Fibroblast of mammary gland (primary cell): ENCODE measurements at places on chromosomes 4 and X.
A peak's percentile ranks its signal among the peaks of the same experiment; 100 is the strongest.

- DNase-seq, result peak; percentile 10
Measured at GRCh38 chr4:156515295-156515694, 456.3 kb downstream of the PDGFC start.

- DNase-seq, result no peak
Measured at GRCh38 chr4:145099653-145100052, 1.5 kb downstream of the ABCE1 start.

DNA sequence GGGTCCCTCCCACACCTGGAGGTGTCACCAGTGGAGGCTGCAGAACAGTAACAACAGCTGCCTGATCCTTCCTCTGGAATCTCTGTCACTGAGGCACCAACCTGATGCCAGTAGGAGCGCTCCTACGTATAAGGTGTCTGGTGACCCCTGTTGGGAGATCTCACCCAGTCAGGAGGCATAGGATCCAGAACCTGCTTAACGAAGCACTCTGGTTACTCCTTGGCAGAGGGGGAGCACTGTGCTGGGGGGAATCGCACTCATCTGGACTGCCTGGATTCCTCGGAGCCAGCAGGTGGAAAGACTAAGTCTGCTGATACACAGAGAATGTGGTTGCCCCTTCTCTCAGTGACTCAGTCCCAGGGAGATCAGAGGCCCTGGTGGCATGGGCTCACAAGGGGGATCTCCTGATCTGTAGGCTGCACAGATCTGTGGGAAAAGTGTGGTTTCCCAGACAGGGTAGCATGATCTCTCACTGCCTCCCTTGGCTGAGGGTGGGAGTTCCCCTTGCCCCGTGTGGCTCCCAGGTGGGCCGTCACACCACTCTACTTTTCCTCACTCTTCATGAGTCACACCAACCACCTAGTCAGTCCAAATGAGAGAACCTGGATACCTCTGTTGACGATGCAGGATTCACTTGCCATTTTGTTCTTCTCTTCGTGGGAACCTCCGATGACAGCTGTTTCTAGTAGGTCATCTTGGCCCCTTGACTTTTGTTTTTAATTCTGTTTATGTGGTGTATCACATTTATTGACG is 305.9 kb downstream of the IDS start:
- DNase-seq, result no peak

GRCh38 chr4:6928081-6928480 is 18.5 kb downstream of the TBC1D14 start:
- DNase-seq, result no peak

- no peak for DNase-seq
Measured at GRCh38 chr4:114081783-114082182, 102.3 kb upstream of the ARSJ start.

DNA sequence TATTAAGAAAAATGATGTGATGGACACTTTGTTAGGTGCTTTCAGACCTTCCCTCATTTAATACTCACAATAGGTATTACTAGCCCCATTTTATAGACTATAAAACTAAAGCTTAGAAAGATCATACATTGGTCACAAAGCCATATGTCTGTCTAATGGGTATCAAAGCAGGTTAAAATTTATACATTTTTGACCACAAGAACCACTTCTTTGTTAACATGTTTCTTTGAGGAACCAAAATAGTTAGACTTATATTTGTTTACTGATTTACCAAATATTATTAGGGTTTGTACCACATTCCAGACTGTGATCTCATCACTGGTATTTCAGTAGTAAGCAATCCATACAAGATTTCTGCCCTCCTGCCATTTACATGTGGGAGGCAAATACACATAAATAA is 363.3 kb downstream of the NAF1 start:
- DNase-seq, result no peak

DNA sequence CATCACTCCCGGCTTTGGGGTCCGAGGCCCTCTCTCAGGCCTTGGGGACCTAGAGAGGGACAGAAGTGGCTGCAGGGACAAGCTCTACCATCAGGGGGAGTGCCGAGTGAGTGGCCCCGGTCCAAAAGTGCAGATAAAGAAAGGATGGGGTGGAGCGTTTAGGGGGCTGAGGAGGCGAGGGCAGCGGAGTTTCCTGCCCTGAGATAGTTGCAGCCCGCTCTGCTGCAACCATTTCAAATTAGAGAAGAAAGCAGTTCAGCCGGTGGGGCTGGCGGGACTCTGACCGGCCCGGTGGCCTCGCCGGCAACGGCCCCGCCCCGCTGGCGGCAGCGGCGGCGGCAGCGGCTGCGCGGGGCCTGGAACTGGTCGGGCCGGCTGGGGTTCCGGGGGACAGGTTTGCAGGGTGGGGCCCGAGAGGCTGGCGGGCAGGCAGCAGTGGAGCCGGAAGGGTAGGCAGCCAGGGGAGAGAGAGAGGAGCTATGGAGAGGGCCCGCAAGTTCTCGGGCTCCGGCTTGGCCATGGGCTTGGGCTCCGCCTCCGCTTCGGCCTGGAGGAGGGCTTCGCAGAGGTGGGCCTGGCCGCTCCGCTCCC is 7.6 kb downstream of the DLG3 start:
- peak; percentile 26 for DNase-seq

GRCh38 chrX:10044021-10044420 is 76.9 kb downstream of the CLDN34 start:
- no peak for DNase-seq

DNA sequence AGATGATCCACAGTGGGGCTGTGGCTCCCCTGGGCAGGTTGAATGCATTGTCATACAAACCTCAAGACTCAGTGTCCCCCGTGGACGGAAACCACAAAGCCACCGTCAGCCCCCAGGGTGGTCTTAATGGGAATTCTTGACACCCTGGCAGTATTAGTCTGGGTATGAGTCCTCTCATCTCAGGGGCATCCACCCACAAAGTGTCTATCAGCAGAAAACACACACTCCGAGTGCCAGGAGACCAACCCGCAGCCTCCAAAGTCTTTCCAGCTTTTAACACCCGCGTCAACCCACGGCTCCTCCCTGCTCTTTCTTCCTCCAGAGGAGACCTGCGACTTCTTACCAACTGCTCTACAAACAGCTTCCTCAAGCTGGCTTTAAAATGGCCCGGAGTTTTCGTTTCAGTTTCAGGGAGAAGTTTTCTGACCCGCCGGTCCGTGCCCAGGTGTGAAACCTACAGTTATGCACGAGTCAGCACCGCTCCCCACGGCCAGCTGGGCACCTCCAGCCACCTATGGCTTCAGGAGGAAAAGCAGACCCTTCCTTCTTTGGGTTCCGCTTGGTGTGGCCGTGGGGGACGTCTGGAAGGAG is 14.4 kb upstream of the ASMTL start:
- DNase-seq, result no peak

DNA sequence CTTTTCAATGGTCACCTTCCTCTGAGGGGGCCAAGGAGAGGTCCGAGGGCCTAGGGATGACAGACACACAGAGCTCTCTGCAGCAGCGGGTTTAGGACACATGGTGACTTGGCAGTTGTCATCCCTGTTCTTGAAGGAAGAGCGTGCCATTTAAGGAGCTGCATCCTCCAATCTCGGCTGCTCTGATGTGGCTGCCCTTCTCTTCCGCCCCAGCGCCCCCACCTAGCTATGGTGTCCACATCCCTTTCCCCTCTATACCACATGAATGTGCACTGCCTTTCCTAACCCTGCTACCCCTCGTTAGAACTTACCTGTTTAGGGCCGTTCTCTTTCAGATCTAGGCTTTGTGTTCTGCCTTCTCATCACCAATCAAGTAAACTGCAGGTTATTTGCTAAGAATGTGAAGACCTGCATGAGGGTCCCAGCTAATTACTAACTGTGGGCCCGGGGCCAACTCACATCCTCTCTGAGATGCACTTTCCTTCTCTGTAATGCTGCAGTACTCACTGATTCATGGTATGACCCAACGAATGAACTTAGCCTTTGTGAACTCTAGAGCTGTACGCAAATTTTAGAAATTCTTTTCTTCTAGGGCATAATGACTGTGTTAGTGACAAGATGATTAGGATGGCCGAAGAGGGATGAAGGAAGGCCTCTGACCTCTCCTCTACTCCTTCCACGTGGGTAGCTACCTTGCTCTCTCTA is 38.2 kb downstream of the CHST7 start:
- DNase-seq, result no peak

- no peak for DNase-seq
Measured at GRCh38 chrX:139213241-139213709, 317.3 kb upstream of the F9 start.

DNA sequence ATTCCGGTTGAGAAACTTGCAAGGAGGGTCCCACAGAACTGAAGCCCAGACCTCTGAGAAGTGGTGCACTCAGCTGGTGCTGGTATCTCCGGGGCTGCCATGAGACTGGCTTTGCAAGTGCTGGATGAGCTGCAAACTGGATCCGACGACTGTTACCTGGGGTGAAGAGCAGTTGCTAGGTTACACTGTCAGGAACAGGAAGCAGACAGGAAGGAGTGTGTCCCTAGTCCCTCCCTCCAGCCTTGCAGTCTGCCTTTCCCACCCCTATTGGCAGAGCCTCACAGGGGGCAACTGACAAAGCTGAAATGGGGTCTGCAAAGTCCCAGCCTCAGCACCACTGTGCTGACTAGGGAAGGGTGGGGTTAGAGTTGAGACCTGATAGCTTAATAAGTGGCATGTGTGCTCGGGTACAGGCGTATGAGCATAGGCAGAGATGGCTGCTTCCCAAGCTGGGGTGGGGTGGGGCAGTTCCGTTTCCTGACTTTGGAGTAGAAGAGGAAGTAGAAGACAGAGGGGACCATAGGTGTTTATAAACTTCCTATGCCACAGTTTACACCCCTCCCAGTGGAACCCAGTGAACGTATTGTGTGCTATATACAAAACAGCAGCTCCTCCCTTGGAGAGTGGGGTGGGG is 18.0 kb downstream of the PPEF1 start:
- no peak for DNase-seq

DNA sequence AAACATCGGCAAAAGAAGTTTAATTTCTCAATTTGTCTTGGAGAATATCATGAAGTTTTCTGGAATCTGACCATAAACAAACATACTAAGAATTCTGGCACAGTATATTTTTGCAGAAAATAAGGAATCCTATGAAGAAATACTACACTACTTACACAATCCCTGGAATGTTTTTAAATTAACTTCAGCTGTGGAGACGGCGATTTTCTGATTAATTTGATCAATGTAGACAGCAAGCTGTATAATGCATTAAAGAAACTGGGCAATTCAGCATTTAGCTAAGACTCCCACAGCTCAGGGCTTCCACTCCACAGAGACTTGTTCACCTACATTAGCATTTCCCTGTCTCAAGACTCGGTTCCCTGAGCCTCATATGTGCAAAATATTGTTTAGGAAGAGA is 12.2 kb downstream of the EGFL6 start:
- peak; percentile 60 for DNase-seq
